ENCODE measurements at places on chromosomes 5 and 9.

DNA sequence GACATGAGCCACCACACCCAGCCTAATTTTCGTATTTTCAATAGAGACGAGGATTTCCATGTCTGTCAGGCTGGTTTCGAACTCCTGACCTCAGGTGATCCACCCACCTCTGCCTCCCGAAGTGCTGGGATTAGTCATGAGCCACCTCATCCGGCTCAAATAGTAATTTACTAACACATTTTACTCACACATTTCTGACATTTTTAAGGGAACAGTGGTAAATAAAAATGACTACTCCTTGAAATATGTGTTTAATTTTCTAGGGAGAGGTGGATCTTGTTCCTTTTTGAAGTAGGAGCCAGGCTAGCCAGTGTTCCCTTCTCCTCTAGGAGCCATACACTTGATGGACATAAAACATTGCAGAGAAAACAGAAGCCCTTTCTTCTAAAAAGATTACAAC lies 55.2 kb upstream of the ERBIN start:
- DNase-seq = peak; percentile 86

DNA sequence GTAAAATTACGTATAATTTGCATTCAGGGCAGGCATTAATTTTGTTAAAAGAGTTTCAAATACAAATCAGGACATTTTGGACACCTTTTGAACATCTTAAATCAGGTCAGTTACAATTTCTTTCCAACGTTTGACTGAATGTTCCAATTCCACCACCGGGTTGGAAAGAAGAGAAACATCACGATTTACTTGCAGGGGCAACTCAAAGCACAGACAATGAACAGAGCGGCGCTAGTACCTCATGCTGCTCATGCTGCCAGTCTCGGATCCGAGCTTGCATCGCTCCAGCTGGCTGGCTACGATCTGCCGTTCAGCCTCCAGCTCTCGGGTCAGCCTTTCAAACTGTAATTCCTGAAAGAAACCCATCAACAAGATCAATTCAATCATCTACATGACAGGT lies 339.5 kb downstream of the CTNND2 start:
- no peak for DNase-seq

DNA sequence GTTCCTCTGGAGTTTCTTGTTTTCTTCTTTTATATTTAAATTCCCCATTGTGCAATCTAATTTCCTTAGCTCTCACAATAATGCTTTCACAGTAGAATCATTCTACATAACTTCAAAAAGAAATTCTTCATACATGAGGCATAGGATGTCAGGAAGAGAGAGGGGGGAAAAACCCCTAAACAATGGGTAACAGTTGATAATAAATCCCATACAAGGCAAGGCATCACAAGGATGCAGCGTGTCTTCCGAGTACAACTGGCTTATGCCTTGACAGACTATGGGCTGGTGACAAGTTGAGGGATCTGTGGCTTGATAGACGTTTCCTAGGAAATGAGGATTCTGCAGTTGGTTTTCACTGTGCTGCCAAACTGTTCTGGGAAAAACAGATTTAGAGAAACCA lies 247.4 kb downstream of the ARL15 start:
- peak; percentile 97 for DNase-seq

DNA sequence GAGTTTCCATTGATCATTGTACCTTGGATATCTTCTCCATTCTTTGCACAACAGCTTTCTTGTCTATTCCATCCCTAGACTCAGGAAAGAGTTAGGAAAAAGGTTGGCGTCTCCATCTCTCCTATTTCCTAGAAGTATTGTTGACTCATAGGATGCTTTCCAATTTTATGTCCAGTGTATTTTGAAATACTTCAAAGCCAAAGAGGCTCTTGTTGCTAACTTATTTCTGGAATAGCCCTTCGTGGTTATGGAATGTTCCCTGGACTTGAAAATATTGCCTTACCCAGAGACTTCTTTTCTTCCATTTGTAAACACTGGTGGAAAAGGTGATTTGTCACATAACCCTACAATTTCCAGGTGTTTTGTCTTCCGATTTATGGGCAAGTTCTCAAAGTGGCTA lies 402.3 kb upstream of the ZNF608 start:
- peak; percentile 63 for DNase-seq

All from fibroblast of skin of right quadriceps (primary cell).